Fibroblast of skin of abdomen (primary cell): ENCODE measurements at places on chromosomes 2 and 18.

GRCh38 chr2:186714611-186715010 lies 20.8 kb downstream of the FAM171B start:
- no peak for DNase-seq

DNA sequence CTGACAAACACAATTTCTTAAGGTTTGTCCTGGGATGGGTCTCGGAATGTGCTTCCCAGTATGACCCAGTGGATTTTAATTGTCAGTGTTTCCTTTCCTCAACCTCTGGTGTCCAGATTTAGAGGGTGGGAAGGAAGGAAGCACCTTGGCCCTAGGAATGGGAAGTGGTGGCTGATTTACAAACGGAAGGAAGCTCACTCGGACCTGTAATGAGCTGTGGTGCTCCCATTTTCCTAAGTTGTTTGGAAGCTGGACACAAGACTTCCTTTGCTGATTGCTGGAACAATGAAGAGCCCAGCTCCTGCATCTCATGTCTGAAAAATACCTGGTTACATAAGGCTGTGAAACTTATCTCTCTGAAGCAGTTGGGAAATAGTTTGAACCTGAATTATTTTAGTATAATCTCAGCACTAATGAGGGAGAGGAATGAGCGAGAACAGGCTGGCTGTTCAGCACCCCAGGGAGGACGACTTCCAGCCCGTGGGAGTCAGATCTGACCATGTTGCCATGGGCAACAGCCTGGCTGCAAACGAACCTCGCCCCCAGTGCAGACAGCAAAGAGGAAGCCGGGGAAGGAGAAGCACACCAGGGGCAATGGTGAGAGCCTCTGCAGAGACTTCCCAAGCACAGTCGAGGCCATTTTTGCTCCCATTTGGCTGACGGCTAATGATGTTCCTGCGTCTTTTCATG lies 74.4 kb upstream of the ASB18 start:
- peak; percentile 8 for DNase-seq

GRCh38 chr2:27754831-27755230 lies 16.7 kb upstream of the MRPL33 start:
- DNase-seq, result no peak

- no peak for DNase-seq
These were observed 583 bp downstream of the HIBCH start for GRCh38 chr2:190318931-190319554.

DNA sequence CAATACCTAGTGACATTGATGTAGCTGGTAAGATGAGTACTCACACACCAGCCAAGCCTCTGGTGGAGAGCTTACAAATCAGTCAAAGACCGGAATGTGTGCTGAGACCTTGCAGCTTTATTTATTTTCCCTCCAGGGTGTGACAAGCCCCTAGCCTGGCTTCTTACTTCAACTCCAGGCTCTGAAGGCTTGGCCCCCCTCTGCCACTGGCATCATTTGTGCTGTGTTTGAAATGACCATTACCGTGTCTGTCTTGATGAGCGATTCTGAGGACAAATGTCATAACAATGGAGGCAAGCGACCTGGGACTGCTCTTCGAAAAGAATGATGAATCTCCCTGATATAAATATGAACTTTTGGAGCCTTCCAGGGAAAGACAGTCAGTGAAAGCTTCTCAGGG lies 749.9 kb upstream of the HS6ST1 start:
- DNase-seq, result no peak

GRCh38 chr2:26911911-26912861 lies 58.3 kb upstream of the MAPRE3 start:
- no peak for DNase-seq

GRCh38 chr2:144237830-144238627 lies 281.9 kb downstream of the ZEB2 start:
- no peak for DNase-seq

- peak; percentile 32 for DNase-seq
These were observed 23.7 kb downstream of the ATOH8 start for GRCh38 chr2:85777441-85777861.

- no peak for DNase-seq
These were observed 147.1 kb downstream of the COL4A4 start for GRCh38 chr2:227016894-227017293.

DNA sequence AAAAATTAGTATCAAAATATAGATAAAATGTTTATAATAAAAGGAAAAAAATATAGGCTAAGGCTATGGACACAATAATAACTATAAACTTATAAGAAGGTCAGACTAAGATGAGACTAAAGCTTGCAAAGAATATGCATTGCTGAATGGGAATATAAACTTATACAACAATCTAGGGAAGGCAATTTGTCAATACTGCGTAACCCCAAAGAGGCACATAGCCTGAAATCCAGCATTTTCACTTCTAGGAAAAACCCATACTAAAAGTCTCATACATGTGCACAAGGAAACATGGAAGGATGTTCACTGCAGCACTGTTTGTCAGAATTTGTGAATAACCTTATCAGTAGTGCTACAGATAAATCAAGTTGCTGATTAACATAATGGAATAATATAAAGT lies 45.5 kb downstream of the FANCL start:
- peak; percentile 4 for DNase-seq

- DNase-seq, result peak; percentile 97
These were observed 510.5 kb upstream of the TNP1 start for GRCh38 chr2:217370391-217370790.

DNA sequence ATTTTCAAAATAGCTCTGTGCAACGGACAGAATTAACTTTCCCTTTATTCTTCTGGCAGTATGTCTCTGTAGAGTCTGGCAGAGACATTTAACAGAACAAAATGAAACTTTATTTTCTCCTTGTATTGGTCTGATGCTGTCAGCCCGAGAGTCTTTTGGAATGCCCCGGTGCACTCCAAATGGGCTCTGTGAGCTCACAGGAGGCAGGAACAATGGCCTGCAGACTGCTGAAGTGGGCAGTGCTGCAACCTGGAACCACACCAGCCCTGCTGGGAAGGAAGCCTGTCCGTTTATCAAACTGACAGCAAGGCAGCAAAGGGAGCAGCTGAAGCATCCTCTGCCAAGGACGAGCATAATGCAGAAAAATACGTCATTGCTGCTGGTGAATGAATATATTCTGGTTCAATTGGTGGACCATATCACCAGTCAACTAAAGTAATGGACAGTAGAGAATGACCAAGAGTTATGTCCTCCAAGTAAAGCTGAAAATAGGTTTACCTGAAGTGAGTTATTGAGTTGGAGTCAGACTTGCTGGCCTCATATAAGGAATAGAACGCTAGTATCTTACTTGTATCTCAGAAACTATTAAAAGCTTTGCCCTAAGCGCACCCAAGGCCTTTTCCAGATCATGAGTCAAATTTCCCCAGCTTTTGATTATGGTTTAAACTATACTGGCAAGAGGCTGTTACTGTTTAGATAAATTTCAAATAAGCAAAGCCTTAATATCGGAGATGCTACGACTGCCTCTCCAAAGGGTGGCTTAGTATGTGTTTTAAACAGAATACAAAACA lies 207.6 kb upstream of the TANK start:
- DNase-seq, result peak; percentile 66

DNA sequence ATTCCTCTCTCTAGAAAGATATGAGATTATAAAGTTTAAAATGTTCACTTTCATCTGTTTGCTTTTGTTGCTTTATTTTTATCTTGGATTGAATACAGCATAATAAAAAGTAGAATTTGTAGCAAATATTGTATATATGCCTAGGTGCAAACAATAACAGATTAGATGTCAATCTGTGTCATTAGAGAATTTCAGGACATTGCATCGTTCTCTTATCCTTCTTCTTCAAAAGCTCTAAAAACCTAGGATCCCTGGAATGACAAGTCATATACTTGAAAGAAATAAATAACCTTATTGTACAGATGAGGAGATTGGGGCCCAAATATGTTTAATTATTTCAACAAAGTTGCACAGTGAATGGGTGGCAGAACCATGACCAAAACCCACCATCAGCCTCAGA lies 102.8 kb upstream of the BZW1 start:
- DNase-seq, result peak; percentile 32

- no peak for DNase-seq
These were observed 40.2 kb downstream of the PKP4 start for GRCh38 chr2:158496986-158497385.

DNA sequence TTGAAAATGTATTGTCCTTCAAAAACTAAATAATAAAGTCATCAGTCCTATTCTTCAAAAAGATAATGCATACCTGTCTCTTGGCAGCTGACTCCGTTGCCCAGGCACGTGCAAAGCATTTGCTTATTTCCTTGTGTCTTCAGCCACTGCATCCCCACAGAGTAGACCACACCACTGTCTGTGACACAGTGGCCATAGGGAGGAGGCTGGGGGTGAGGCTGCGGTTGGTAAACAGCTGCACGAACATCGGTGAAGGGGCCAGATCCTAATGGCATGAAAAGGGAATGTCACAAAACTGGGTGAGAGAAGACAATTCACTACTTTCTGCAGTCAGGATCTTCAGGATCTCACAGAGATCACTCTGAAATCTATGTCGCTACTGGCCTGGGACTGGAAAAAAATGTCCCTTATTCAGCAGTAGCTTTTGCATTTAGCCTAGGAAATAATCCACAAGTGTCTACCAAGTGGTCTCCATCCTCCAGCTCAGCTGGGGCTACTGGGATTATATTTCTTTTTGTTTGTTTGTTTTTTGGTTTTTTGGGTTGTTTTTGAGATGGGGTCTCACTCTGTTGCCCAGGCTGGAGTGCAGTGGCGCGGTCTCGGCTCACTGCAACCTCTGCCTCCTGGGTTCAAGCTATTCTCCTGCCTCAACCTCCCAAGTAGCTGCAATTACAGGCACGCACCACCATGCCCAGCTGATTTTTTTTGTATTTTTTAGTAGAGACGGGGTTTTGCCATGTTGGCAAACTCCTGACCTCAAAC lies 10.7 kb downstream of the FN1 start:
- DNase-seq, result no peak

- DNase-seq, result no peak
These were observed 109.0 kb upstream of the ALKAL2 start for GRCh38 chr2:396903-397302.

GRCh38 chr2:209505410-209505809 lies 81.6 kb downstream of the MAP2 start:
- DNase-seq, result no peak

GRCh38 chr2:218984239-218985020 lies 554 bp downstream of the FEV start:
- no peak for DNase-seq

- DNase-seq, result no peak
These were observed 750.6 kb upstream of the SALL3 start for GRCh38 chr18:78228974-78229373.

DNA sequence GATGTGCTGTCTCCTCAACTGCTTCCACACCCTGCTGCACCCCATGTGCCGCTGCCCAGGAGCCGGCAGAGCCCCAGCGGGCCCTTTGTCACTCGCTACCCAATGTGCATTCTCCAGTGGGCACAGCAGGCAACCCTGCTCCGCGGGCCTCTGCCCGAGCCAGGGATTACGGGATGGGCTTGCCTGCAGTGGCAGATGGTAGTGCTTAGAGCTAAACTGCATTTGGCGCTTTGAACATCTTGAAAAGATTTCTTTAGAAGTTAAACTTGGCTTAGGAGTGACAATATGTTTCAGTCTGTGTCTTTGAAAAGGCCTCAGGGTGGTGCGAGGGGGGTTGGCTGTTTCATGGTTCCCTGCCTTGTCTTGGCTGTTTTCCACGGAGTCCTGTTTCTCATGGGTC lies 84.0 kb upstream of the BOD1L2 start:
- DNase-seq, result no peak

GRCh38 chr2:205885492-205886099 lies 200.4 kb downstream of the INO80D start:
- peak; percentile 81 for DNase-seq

DNA sequence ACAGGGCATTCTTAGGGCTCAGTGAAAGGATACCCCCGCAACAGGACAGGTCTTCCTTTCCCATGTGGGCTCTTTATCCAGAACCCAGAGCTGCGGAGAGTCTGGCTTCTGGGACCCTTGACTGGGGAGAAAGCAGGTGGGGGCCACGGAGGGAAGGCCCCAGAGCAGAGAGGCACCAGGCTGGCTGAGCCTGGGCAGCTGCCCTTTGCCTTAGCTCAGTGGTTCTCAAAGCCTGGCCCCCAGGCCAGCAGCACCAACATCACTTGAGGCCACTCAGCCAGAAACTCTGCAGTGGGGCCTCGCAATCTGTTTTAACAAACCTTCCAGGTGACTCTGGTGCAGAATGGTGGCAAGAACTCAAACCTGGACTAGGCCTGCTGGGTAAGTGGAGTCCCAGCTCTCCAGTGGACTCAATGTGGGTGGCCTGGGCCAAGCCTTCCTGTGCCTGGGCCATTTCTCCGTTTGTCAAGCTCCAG lies 1.6 kb upstream of the TMEM37 start:
- no peak for DNase-seq

DNA sequence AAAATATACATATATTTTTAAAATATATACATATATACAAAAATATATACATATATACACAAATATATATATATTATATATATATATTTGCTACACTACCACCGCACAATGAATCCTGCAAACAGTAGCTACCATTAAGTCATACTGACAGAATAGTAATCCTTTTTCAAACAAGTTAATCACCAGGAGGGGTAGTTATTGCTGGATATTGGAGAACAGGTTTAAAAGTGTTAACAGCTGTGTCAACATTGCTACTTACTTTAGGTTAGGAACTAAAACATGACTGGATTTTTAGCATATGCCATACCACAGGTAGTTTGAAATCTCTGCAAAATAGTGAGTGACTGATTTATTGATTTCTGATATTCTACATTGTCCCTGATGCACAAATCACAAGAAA lies 529.1 kb upstream of the CDH7 start:
- no peak for DNase-seq

GRCh38 chr2:129791712-129792111 lies 187.8 kb upstream of the RAB6C start:
- no peak for DNase-seq

- peak; percentile 90 for DNase-seq
These were observed 60.2 kb upstream of the TXNDC2 start for GRCh38 chr18:9825571-9826073.

DNA sequence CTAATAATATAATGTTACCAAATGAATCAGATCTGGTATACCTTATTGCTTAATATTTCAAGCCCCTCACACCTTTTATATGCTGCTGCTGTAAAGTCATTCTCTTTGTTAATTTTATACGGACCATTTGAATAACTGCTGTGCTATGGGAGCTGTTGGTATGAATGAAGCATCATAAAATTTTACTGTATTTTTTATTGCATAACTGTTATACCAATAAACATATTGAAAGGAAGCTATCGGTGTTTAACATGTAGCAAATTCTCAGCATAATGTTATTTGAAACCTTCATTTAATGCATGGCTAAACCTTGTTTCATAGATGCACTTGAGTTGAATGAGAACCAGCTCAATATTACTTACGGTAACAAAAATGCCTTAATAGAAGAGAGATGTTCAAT lies 1040.3 kb downstream of the SOCS6 start:
- DNase-seq, result no peak

DNA sequence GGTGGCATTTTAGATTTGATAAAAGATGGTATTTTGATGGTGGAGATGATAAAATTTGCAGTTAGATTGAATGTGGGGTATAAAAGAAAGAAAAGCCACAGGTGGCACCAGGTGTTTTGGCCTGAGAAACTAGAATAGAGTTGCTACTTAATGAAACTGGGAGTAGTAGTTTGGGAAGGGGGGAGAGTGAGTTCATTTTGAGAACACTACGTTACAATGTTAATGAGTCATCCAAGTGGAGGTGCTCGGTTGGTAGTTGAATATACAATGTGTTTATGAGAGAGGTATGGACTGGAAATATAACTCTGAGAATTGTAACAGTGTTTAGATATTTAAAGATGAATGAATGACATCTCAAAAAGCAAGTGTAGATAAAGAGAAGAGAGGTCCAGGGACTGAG lies 26.4 kb downstream of the EPG5 start:
- DNase-seq, result no peak
